OCI-M1 (cell line): ENCODE measurements at places on chromosomes 1 and 21.

DNA sequence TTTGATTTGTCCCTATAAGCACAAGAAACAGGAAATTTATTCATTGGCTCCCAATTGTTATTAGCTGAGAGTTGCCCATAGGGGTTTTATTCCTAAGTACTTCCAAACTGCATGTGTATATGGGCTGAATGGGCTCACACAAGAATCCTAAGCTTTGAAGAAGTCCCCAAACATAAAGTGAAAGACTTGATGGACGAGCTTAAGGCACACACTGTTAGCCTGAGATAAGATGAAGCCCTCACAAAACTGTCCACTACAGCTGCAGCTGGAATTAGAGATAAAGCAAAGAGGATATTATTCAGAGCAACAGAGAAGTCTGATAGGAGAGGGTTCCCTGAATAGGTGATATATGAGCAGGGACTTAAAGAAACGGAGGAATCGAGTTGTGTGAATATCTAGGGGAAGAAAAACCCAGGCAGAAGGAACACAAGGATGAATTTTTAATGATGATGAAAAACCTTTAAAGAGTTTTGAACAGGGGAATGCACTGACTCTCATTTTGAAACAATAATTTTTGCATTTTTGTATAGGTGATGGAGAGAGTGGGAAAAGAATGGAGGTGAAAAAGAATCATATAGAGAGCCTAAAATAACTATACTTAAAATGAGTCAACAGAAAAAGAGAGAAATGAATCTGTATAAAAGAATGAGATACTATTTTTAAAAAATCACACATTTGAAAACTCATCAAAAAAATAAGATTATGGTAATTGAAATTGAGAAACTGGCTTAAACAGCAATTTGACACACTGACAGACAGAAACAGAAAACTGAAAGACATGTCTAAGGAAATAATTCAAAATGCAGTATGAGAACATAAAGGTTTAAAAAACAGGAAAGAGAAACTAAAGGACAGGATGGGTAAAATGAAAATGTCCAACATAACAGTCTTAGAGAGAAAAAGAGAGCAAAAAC, 133.6 kb upstream of the POGK start:
- peak; percentile 98 for DNase-seq

GRCh38 chr1:52055866-52056162, 281 bp upstream of the BTF3L4 start:
- no peak for DNase-seq

- DNase-seq, result peak; percentile 33
Measured at GRCh38 chr1:89673251-89673650, 40.3 kb downstream of the LRRC8C start.

GRCh38 chr1:47791879-47792608, 205.1 kb downstream of the TRABD2B start:
- no peak for DNase-seq

DNA sequence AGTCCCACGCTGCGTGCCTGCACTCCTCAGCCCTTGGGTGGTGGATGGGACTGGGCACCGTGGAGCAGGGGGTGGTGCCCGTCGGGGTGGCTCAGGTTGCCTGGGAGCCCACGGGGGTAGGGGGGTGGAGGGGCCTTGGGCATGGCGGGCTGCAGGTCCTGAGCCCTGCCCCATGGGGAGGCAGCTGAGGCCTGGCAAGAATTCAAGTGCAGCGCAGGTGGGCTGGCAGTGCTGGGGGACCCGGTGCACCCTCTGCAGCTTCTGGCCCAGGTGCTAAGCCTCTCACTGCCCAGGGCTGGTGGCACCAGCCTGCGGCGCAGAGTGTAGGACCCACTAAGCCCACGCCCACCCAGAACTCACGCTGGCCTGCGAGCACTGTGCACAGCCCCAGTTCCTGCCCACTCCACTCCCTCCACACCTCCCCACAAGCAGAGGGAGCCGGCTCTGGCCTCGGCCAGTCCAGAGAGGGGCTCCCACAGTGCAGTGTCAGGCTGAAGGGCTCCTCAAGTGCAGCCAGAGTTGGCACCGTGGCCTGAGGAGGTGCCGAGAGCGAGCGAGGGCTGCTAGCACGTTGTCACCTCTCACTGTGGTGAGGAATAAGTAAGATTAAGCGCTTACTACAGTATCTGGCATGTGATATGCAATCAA, 12.8 kb downstream of the TNNI3K start:
- no peak for DNase-seq

GRCh38 chr1:208254376-208254775, 10.2 kb upstream of the PLXNA2 start:
- DNase-seq, result no peak

DNA sequence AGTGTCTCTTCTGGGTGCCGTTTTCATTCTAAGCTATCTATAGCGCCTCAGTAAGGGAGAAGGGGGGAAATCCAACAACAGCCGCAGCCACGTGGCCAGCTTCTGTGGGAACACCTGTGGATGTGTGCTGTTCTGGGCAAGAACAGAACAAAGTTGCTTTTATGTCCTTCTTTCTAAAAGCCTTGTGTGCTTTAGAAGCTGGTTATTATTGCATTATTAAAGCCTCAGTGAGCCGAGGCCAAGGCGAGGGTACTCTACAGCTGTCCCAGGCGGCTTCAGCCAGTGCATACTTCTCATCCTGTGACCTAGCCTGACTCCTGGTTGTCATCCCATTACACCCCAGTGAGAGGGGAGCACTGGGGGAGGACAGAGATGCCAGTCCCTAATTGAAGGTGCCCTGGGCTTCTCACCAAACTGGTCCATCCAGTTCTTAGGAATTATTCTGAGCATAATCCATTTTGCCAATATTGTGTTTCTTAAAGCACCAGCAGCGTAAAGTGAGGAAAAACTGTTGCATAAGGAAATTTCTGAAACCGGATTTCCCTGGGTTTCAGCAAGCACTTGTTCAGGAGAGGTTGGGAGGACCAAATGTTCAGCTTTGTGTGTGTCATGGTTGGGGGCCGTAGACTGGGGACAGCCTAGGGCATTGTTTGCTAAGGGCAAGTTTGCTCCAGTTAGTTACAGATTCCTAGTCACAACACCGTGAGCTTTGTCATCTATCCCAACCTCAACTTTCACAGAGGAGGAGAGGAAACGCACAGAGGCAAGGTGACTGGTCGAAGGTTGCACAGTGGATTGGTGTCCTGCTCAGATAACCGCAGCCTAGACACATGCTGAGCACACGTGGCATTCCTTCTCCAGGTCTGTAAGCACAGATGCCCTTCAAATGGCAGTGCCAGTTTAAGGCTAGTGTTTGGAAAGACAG, 61.0 kb upstream of the ATP1A1 start:
- DNase-seq, result no peak

- DNase-seq, result no peak
Measured at GRCh38 chr1:118244194-118244593, 59.2 kb upstream of the SPAG17 start.
